Epithelial cell of proximal tubule (primary cell): ENCODE measurements at places on chromosomes 3 and 15.

DNA sequence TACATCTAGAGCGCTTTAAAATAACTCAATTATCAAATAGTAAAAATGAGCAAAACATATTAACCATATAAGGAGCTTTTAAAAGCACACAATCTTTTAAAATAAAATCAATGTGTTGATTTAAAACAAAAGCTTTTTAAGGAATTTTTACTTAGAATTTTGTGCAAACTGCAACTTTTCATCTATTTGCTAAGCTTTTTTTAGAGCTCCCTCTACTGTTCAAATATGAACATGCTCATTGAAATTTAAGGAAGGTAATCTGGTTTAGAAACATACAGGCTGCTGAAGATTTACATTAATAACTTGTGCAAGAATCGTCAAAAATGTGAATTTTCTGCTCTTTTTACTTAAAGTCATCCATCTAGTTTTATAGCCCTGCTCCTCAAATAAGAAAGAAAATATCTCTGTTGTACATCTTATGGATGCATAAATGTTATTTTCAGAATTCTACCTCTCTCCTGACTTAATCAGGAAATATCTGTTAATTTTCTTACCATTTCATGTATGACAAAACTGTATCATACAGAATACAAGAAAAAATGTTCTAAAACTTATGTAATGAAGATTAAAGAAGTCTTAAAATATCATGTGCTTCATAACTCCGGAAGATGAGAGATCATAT, 469.4 kb upstream of the ROBO2 start:
- no peak for DNase-seq

DNA sequence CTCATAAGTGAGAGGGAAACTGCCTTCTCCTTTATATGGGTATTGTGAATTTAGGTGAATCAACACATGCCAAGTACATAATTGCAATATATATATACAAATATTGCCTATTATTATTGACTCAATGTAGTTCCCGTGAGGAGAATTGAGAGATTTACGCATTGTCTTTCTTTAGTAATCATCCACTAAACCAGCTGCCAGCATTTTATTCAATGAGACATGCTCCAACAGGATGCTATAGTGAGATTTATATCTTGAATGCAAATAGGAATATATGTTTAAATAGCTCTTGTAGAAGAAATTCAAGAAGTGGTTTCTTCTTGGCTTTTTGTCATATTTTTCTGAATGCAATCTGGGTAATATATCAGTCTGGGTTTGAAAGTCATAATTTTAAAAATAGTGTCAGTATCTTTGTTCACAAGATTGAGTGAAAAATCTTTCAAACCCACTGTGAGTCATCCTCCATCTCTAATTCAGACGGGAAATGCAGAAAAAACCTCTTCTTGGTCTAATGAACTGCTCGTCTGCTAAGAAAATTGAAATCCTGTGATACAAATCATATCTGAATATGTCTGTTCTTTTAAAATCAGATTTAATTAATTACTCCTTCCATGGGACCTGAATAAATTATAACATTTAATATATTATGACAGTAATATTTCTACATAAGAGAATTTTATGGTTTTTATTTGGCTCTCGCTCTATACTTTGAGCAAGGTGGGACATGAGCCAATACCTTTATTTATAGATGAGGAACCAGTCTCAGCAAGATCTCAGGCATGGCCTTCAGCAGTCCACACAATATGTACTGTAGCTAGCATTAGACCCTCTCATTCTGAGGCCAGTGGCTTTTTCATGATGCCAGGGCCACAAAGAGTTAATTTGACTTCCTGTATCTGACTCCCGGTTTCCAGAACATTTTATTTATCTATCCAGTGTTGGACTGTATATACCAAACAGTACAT, 516.0 kb downstream of the GABRG3 start:
- no peak for DNase-seq

- no peak for DNase-seq
These were observed 2.6 kb upstream of the TIGIT start for GRCh38 chr3:114290911-114291901.

GRCh38 chr3:68123231-68123630, 468.8 kb upstream of the SUCLG2 start:
- DNase-seq, result no peak

DNA sequence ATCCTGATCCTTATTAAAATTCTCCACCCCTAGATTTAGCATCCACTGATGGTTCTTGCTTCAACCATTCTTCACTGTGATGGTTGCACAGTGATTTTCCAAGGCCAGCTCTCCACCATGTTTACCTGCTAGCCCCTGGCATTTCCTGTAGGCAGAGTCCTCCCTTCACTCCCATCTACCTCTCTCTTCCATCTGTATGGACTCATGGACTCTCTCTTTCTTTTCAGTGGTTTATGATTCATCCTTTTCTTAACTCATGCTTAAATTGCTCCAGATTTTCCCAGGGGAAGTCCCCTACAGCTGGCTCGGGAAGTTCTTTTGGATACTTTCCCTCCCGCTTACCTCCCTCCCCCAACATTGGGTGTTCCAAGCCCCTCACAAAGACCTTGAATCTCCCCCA, 18.7 kb downstream of the TGM4 start:
- DNase-seq, result peak; percentile 56

DNA sequence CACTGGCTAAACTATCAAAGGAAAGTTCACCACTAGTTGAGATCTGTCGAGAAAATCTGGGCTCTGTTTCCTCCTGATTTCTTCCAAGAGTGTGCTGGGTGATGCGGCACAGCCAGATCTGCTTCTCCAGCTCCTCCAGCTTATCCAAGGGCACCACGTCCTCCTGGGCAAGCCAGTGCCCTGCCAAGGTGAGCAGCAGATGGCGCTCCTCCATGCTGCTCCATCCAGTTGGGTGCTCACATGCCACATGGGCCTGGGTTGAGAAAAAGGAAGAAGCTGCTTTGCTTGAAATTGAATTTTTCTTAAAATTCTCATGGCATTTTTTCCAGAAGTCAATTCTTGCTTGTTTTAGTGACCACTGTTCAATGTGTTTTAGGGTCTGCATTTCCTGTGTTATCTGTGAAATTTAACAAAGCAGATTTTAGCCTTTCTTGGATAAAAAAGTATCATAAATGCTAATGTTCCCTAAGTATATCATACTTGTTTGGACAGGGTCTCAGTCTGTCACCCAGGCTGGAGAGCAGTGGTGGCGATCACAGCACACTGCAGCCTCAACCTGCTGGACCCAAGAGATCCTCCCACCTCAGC, 47.3 kb downstream of the EIF3J start:
- DNase-seq, result no peak

- no peak for DNase-seq
These were observed 173.2 kb downstream of the THSD4 start for GRCh38 chr15:71288348-71288955.
